ENCODE measurements at places on chromosomes 3 and 15.

GRCh38 chr15:29903785-29904464, 81.7 kb upstream of the TJP1 start:
- ATAC-seq = no peak

- ATAC-seq = no peak
Observed at GRCh38 chr3:16509721-16510619, 3.5 kb downstream of the RFTN1 start.

- no peak for ATAC-seq
Observed at GRCh38 chr3:356952-357351, 160.4 kb downstream of the CHL1 start.

DNA sequence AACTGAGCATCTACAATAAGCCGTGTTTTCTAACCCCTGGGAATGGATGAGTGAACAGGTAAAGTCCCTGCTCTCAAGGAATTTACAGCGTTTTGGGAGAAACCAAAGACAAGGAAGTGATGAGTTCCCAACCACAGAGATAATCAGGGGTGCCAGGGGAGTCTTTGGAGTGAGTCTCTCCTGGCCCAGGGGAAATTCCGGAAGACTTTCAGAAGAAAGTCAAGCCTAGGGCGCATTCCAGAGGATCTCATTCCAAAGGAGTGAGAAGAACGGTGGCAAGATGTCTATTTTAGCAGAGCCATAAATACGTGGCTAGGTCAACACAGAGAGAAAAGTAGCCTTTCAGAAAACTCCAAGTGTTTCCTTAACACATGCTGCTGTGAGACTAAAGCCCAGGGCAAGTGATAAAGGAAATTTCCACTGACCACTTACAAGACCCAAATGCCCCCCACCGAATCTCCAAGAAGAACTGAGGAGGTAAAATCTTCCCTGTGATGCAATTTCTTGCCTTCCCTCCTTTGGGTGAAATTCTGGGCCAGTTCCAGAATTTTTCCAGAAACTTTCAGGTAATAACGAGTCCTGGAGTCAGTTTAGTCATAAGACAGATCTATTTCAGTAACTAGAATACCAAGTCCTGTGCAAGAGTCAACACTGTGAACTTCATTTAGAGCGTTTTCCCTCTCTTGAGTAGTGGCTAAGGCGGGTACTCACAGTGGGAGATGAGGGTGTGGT, 437.4 kb downstream of the NR2F2 start:
- ATAC-seq = no peak

GRCh38 chr3:11607816-11608215, 35.9 kb downstream of the VGLL4 start:
- no peak for ATAC-seq

DNA sequence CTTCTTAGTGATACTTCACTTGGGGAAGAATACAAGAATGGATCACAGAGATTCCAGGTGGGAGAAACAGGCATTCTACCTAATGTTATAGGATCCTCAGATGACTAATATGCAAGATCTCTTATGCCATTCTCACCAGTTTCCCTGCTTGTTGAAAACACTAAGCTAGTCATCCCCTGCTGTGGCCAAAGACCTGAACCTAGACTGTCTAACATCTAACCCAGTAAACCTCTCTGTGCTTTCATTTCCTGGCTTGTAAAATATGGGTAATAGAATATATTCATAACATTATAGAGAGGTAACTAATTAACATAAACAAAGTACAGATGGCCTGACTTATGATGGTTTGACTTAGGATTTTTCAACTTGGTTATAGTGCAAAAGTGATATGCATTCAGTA, 776.3 kb downstream of the TUSC7 start:
- ATAC-seq = no peak

- ATAC-seq = peak; percentile 100
Observed at GRCh38 chr3:67083277-67083676, 85.2 kb downstream of the KBTBD8 start.

DNA sequence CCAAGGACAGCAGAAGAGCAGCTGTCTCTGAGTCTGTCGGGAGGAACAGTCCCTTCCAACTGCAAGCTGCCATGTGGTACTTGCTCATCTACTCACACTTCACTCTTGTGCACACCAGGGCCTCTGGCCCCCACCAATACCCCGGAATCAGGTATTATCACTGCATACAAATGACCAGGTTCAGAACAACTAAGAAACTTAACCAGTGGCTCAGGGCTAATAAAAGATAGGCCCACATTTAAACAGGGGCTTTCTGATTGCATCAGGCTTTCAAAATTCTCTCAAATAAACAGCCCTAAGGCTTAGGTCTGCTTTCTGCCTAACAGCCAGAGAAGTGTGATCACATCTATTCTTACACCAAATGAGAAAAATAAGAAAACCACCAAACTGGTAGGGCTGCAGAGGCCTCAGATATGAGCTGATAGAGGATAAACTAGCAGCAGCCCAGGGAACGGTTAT, 20.7 kb downstream of the CCDC12 start:
- peak; percentile 28 for ATAC-seq

DNA sequence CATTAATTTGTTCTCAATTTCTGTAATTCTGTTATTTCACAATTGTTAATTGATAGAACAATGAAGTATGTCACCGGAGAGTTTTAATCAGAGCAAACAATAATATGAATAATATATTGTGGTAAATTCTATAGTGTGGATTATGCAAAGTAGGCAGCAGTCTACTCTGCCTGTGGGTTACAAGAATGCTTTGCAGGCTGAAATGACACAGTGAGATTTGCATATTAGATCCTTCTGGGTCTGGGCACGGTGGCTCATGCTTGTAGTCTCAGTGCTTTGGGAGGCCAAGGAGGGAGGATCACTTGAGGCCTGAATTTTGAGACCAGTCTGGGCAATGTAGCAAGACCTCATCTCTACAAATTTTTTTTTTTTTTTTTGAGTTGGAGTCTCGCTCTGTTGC, 12.5 kb downstream of the COPG1 start:
- ATAC-seq = peak; percentile 53

- no peak for ATAC-seq
Observed at GRCh38 chr3:37115446-37115845, 58.9 kb downstream of the LRRFIP2 start.

DNA sequence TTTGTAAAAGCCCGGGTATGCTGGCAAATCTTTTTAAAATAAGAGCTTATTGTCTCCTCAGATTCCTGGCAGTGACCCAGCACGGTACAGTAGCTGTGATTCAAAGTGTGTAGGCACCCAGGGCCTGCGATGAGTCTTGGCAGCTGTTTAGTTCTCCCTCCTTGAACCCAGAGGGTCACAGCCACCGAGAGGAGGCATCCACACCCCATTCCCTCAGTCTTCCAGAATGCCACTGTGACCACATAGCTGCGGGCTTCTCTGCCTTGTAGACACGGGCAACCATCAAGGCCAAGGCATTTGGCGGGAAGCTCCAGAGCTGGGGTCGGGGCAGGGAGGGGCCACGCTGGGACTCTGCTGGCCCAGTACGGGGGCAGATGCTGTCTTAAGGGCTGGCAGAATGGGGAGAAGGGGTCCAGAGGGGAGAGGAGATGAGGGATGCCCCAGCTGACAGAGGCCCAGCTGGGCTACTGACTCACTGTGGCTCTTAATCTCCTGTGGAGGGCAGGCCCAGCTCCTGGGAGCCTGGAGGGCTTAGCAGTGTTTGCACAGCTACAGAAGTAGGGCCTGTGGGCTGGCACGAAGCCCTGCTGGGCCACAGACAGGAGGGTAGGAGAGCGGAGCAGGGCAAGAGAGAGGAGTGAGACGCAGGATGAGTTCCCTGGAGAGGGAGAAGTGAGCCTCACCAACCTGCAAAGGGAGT, 68.8 kb upstream of the DLG1 start:
- no peak for ATAC-seq

DNA sequence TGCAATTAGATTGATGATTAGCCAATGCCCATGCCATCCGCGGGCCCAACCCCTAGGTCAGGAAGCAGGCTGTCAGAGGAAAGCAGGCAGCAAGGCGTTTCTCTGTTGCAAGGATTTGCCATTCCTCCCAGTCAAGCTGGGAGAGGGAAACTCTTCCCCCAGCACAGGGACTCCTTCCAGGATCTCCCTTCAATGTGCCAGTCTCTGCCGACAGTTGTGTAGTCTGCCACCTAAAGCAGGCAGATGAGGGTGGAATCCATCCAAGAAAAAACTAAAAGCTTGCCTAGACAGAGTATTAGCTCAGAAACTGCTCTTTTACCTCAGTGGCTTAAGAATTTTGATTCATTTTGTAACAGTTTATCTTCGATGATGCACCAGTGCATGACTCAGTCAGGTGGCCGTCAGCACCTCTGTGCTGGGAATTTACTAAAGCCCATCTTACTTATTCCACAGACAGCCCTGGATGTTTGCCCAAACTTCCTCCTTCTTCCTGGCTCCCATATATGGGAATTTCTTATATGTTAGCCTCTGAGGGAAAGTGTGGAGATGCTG, 501.5 kb upstream of the THBS1 start:
- ATAC-seq = no peak

DNA sequence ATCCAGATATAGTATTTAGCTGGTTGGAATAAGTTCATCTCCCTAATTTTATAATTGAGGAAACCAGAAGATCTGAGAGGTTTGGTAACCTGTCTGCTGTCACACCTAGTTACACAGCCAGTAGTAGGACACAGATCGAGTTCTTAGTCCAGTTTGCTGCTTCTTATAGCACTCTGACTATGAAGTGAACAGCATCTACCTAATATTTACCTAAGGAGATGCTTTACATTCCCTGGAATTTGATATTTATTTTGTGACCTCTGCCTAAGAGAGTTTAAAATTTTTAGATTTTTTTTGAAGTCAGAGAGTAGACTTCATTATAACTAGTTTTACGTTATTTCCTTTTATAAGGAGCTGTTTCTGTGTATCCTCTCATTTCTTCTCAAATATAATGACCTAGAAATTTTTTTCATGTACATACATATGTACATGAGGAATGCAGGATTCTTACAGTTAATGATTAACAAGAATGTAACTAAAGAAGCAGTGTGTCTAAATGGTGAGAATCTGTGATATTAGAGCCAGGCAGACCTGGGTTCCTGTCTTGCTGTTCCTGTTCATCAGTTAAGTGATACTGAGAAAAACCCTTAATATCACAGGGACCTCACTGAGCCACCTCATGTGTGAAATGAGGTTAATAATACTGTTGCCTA, 4.3 kb downstream of the ARHGEF26 start:
- ATAC-seq = no peak

- no peak for ATAC-seq
Observed at GRCh38 chr3:133273346-133273745, 126.5 kb upstream of the BFSP2 start.

DNA sequence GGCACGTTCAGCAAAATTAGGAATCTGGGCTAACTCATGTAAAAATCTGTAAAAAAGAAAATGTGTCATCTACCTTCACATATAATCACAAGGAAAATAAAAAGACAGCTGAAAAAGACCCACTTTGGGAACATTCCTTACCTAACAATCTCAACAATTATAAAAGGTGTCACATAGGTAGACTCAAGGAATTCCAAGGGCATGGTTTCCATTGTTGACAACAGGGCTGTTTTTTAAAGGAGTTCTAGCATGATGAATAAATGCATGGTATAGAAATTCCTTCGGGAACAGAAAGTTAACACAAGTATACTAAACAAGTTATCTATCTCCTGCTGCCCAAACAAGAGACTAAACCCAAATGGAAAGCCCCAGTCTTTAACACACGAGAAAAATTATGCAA, 184.2 kb downstream of the GREM1 start:
- no peak for ATAC-seq

DNA sequence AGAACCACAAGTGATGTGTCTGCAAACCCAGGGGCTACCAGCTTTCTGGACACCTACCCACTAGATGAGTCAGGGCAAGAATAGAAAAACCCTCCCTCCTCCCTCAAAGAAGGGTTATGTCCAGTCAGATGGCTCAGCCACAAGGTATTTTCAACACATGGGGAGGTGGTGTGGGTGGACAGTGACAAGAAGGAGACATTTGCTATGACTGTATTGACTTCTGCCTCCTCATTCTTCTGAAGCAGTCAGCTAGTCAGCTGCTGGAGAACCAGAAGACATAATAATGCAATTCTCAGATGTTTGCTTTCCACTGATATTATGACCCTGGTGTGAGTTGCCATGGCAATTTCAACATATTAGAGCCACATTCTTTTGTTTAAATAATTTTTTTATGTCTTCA, 66.7 kb upstream of the GOLGA8B start:
- ATAC-seq = no peak

GRCh38 chr15:34837246-34838016, 42.1 kb upstream of the ACTC1 start:
- no peak for ATAC-seq

- no peak for ATAC-seq
Observed at GRCh38 chr3:74599564-74599963, 14.9 kb downstream of the CNTN3 start.

- no peak for ATAC-seq
Observed at GRCh38 chr15:90789462-90789861, 72.3 kb downstream of the BLM start.

DNA sequence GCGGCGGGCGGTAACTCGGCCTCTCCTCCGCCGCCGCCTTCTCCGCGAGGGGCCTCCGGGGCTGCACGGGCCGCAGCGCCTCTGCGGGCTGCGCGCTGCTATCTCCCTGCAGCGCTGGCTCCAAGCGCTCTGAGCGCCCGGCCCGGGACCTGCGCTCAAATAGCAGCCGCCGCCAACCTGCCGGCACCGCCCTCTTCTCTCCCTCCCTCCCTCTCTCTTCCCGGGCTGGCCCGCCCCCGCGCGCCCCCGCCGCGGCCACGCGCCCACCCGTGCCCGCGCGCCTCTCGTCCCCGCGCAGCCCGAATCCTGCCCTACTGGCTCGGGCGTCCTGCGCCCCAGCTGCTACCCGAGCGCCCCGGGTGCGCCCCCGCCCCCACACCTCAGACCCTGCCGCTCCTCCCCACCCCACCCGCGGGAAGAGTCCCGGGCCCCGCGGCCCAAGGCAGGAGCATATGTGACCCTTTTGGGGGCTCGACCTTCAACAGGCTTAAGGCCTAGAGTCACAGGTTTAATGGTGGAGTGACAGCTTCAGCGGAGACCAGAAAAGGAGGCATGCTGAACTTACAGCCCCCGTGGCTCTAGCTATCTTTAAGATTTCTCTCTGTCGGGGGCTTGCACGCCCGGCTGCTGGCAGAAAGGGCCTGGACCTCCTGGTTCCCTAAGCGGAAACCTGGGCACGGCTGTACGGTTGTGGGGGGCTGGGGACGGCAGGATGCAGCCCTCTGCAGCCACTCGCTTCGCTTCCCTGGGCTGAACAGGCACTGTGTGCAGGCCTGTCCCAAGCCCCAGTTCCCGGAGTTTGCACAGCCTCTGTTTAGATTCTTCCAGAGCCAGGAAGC, at the start of gene CACNA2D2:
Gene CACNA2D2 (minus strand): TSS at position 131 of the 839 bp plus-strand sequence. CDS start 211 bp downstream, outside the sequence.
- peak; percentile 69 for ATAC-seq

- ATAC-seq = no peak
Observed at GRCh38 chr3:45480218-45480617, 91.8 kb downstream of the LARS2 start.

DNA sequence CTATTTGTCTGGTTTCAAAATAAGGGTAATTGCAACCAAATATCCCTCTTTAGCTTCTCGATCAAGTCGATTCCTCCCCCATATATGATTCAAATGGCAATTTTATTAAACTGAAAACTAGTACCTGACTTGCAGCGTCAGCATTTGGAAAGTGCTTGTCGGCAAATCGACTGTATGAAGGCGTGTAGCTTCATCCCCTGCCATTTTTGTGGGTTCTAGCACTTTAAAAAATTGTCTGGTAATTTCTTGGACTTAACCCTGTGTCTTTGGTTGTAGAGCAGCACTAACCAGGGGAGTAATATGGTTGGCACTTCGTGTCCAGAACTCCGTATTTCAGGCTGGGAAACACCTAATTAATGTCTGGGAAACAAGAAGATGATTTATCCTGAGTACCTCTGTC, 573 bp downstream of the MME start:
- ATAC-seq = no peak

GRCh38 chr3:130857336-130858026, 36.4 kb upstream of the ATP2C1 start:
- no peak for ATAC-seq

- ATAC-seq = no peak
Observed at GRCh38 chr3:66181764-66182163, 39.0 kb upstream of the SLC25A26 start.

All from activated CD4-positive, CD25-positive, alpha-beta regulatory T cell treated with anti-CD3 and anti-CD28 coated beads, Interleukin-2, amount 50 U/mL, for 24 hours (primary cell).